ENCODE measurements at places on chromosomes 5 and 9.

DNA sequence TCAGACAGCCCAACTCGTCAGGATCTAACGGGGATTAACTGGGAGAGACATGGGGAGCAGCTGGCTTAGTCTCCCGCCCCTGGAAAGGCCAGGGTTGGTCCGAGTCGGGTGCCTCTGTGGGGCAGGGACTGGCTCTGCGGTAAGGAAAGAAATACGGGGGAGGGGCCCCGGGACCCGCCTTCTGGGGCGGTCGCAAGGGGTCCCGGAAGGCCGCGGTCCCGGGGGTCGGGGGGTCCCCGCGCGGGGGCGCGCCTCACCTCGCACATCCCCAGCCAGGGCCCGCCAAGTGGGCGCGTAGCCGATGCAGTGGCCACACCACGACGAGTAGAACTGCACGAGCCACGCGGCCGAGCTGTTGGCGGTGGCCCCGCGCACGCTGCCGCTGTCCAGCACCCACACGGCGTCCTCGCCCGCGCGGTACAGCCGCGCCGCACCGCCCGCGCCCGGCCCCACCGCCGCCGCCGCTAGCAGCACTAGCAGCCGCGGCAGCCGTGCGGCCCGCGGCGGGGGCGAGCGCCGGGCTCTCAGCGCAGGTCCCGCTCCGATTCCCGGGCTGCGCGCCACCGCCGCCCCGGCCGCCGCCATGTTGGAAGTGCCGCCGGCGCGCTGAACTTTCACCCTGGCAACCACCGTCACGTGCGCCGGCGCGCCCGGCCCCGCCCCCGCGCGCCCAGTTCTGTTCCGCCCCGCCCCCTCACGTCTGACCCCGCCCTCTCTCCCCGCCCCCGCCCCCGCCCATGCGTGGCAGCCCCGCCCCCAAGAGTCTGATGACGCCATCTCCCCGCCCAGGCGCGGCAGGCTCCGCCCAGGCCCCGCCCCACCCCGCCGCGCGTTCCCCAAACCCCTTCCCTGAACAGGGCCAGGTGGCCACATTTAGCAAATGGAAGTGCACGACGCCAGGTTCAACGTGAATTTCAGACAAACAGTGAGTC lies at the start of gene QSOX2:
QSOX2 (minus strand) TSS at position 594 of the 932 bp plus-strand sequence; CDS start at position 585, 9 bp downstream.
- peak; percentile 53 for DNase-seq

GRCh38 chr5:109619606-109620005 lies 70.1 kb upstream of the MAN2A1 start:
- DNase-seq = no peak

GRCh38 chr9:74220327-74220726 lies 276.8 kb upstream of the RORB start:
- DNase-seq = no peak

- no peak for DNase-seq
Observed at GRCh38 chr5:54868511-54869483, 116.6 kb downstream of the ESM1 start.

- no peak for DNase-seq
Observed at GRCh38 chr5:6182271-6182815, 196.0 kb downstream of the MED10 start.

- no peak for DNase-seq
Observed at GRCh38 chr5:61551637-61552313, 219.7 kb downstream of the ZSWIM6 start.

DNA sequence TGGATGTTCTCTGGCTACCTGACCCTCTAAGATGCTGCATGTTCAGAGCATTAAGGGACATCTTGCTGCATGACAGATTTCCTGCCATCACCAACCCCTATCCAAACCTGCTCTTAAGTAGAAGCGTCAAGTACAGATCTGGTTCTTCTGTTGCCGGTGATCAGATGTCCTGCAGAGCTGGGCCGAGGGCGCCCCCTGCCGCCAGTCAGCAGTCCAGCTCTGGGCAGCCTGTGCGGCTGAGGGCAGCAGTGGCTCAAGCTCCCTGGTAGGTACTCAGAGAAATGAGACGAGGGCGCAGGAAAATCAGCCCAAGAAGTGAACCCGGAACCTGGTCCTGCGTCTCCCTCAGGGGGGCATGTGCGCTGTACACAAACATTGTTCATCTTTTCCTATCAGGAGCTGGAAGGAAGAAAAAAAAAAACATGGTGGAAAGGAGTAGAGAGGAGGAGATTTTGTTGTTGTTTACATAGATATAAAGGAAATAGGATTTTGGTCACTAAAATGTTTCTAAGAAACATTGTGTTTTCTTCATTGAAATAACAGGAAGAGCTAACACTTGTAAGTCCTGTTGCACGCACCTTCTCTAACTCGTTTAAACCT lies 95.8 kb downstream of the CFAP90 start:
- DNase-seq = no peak

GRCh38 chr9:134987376-134987775 lies 69.7 kb upstream of the FCN1 start:
- DNase-seq = no peak

DNA sequence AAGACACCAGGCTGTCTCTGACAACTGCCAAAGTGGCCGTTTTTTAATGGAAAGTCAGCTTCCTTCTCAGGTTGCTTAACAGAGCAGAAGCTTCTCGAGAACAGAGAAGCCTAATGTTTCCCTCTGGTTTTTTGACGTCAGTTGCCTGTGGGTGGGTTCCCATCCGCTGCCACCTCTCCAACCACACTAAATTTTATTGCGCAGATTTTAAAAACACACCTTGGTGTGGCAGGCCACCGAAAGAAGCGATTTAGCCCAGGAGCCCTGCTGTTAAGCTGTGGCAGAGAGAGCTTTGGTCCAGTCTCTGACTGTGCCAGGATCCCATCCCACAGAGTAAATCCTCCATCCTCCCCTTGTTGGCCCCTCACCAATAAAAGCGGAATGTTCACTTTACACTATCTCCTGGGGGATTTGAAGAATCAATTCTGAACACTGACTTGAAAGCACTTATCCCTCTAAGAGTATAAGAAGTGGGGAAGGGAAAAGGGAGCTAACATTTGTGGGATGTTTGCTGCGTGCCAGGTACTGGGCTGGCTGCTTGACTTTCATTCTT lies 181.6 kb downstream of the AOPEP start:
- DNase-seq = no peak

DNA sequence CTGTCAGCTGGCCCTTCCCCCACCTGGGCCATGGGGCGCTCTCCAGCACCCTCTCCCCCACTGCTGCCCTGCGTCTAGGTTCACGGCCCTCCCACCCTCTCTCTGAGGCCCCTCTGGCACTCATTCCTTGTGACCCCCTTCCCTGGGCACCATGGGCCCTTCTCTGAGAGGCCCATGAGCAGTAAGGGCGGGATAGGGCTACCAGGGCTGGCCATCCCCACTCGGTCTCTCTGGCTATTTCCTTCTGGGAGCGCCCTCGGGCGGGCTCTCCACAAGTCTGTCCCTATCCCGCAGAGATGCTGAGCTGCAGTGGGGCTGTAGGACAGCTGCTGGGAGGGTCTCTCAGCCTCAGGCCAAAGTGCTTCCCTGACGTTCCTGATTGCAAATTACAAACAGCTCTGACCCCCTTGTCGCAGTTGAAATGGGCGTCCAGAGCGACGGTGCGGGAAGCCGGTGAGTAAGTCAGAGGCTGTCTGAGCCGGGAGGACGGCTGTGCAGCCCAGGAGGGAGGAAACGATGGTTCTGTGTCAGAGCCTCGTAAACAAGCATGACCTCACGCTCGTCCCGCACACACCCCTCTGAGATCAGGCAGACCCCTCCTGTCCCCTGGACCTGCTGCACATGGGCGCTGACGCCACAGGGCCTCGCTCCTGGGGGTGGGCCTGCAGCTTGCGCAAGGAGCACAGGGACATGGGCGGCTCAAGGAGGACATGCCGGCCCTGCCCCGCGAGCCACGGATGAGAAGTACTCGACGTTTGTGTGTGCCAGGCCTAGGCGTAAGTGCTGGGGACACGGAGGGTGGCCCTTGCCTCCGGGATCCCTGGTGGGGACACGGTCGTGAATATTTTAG lies 36.3 kb upstream of the GFPT2 start:
- DNase-seq = no peak

- no peak for DNase-seq
Observed at GRCh38 chr5:1668141-1668721, 131.4 kb downstream of the MRPL36 start.

DNA sequence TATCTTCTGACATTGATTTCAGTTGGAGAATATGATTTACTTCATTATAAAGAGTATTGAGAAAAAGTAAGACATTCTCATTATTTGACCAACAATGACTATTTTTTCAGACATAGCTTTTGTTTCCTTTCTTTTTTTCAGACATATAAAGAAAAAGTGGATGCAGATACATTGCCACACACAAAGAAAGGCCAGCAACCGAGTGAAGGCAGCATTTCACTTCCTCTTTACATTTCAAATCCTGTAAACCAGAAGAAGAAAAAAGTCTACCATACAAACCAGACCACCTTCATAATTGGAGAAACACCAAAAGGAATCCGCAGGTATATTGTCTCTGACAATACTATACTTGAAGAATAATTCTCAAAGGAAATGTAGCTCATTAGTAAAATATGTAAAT lies 128.9 kb downstream of the ERCC6L2 start:
- DNase-seq = no peak

DNA sequence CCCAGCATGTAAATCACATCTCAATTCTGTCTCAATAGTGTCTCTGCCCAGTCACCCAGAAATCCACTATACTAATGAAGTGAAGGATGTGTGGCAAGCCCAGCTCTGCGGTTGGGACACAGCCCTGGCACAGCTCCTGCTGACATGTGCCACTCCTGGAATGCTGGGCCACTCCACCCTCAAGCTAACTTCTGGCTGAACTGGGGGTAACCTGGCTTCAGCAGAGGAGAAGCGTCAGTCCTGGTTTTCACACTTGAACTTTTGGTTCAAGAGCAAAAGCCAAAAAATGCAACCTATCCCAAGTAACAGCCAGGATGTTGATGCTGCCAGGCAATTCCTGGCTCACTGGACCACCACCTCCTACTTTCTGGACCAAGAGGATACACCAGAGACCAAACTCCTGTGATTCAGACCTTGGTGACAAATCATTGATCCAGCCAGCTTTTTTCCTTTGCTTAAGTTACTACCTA lies 86.4 kb downstream of the ARRDC3 start:
- DNase-seq = no peak

- DNase-seq = no peak
Observed at GRCh38 chr5:78627175-78627574, 21.4 kb downstream of the LHFPL2 start.

- DNase-seq = no peak
Observed at GRCh38 chr5:134590992-134591659, 41.5 kb downstream of the SAR1B start.

- DNase-seq = no peak
Observed at GRCh38 chr9:86257391-86257790, 2.1 kb downstream of the C9orf153 start.

- no peak for DNase-seq
Observed at GRCh38 chr5:75512383-75513074, 838 bp downstream of the POLK start.

DNA sequence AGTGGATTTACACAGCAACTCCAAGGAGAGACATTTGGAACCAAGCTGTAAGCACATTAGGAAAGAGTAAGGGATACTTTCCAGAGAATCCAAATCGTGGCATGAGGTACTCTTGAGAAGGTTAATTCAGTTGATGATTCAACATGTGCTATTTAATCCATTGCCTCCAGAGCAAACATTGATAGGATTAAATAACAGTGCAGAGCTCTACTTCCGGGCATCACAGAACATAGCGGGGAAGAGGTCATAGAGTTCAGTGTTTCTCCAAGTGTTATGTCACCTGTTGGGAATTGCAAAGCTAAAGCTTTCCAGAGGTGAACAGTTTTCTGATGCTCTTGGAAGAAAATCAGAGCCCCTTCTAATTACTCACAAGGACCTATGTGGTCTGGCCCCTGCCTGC lies 127.5 kb downstream of the PPP2R2B start:
- DNase-seq = no peak

- peak; percentile 21 for DNase-seq
Observed at GRCh38 chr9:75890472-75891276, at the start of gene PCSK5. Gene PCSK5 (plus strand): TSS chr9:75890673. CDS start chr9:75891182, 509 bp downstream.

DNA sequence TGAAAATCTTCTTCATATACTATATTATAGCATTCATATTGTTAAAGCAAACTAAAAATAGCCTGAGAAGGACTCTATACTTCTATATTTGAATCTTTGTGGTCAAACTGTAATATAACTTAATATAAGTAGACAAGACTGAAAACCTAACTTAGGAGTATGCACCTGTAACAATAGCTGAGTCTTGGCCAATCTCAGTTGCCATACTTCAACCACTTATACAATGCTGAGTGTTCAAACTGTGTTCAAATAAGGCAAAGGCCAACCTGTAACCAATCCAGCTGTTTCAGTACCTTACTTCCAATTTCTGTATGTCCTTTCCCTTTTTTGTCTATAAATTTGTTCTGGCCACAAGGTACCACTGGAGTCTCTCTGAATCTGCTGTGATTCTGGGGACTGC lies 1360.8 kb upstream of the CDH9 start:
- no peak for DNase-seq

GRCh38 chr9:35070823-35071813 lies 1.3 kb downstream of the VCP start:
- no peak for DNase-seq

DNA sequence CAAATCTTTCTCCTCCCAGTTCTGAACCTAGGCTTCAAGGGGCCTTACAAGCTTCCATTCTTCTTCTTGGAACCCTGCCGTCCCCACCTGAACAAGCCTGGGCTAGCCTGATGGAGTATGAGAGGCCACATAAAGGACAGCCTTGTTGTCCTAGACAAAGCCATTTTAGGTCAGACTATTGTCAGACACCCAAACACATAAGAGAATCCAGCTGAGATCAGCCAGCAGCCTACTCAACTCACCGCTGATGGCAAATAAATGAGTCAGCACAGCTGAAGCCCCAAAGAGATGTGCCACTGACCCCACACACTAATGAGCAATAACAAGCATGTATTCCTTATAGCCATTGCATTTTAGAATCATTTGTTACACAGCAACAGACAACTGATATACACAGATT lies 33.8 kb downstream of the SVEP1 start:
- no peak for DNase-seq

GRCh38 chr5:112257976-112258375 lies 161.1 kb downstream of the EPB41L4A start:
- DNase-seq = no peak

DNA sequence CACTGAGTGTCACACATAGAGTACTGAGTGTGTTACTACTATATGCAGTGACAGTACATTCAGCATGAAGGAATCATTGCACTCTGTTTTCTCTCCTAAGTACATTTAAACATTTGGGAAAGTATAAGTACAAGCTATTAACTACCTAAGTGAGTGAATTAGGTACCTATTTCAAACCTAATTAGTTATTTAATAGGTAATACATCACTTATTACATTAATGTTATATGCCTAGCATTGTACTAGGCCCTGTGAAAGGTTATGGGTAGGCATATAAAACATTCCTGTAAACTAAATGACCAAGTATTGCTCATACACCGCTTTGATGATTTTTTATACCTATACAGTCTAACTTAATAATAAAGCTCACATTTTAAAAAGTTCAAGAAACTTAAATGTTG lies 25.7 kb upstream of the PPP3R2 start:
- DNase-seq = no peak

All from NCI-H1417 treated with DMSO at 0.1 percent for 48 hours (cell line).